Aorta (tissue), 5 donors: ENCODE measurements at places on chromosomes 16 and 17. TPM values are rescaled to one million over a fixed set of nuclear protein-coding genes. Genes with fewer than 3 reads are reported as not detected.
A peak's percentile ranks its signal among the peaks of the same experiment; 100 is the strongest.

DNA sequence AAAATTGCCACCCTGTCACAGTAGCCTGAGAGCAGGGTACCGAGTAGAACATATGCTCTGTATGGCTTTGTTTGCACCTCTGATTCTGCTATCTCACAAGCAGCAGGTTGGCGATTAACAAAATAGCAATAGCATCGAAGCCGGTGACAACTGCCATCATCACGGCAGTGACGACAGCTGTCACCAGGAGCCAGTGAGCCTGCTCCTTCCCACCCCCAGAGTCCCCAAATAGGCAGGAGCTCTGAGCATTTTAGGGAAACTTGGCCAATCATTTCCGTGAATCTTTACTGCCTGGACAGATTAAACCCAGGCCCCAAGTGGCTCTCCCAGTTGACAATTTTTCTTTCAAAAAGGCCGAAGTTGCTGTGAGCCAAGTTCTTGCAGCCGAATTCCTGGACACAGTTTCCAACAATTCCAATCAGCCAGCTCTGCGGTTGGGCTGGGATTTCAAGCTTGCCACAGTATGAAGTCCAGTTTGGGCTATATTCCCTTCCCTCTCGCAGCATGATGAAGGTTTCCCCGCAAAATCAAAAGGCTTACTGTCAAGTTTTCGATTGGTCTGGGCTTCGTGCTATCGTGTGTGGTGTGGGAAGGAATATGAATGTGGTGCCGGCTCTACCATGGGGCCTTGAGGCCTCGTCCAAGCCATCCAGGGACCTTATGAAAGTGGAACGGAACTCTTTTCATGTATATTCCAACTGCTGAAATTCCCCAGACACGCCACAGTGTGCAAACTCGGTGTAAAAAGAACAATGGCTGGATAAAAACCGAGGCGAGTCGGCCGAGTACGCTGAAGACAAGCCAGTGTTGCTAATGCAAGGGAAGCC lies 186.6 kb downstream of the C16orf78 start:
- DNase-seq = peak; percentile 68

DNA sequence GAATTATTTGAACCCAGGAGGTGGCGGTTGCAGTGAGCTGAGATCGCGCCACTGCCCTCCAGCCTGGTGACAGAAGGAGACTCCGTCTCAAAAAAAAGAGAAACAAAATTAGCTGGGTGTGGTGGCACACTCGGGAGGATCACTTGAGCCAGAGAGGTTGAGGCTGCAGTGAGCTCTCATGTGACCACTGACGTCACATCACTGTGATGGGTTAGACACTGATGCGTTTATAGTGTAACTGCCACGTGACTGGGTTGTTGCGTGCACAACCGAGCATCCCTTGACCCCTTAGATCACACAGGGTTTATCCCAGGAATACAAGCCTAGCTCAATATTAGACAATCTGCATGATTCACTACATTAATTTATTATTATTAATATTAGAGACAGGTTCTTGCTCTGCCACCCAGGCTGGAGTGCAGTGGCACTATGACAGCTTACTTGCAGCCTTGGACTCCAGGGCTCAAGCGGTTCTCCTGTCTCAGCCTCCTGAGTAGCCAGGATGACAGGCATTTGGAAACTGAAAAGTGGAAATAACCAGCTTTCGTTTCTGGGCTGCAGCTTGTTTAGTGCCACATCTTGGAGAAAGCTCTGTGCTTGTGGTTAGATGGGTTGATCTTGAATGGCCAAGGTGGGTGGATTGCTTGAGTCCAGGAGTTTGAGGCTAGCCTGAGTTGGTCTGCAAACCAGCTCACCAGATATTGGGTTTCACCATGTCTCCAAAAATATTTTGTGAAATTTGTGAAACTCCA lies 26.4 kb upstream of the ABR start:
- no peak for DNase-seq

NPIPA3 gene
- 5.4 TPM for total RNA-seq

TP53TG3D gene
- not detected for total RNA-seq

DNA sequence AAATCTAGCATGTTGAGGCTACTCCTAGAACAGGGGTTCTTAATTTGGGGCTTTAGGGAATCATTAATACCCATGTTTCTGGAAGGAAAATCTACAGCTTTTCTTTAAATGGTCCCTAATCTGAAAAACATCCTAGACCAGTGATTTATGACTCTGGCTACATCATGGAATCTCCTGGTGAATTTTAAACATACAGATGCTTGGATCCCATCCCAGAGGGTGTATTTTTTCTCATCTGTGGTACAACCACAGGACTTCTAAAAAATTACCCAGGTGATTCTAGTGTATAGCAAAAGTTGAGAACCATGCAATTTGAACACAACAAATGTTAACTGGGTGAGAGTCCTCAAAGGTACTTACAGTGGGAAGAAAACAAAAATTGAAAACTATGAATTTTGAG lies 41.5 kb downstream of the KANSL1 start:
- DNase-seq = no peak

GRCh38 chr16:68346892-68347480 lies 36.2 kb downstream of the PRMT7 start:
- DNase-seq = peak; percentile 58

DNA sequence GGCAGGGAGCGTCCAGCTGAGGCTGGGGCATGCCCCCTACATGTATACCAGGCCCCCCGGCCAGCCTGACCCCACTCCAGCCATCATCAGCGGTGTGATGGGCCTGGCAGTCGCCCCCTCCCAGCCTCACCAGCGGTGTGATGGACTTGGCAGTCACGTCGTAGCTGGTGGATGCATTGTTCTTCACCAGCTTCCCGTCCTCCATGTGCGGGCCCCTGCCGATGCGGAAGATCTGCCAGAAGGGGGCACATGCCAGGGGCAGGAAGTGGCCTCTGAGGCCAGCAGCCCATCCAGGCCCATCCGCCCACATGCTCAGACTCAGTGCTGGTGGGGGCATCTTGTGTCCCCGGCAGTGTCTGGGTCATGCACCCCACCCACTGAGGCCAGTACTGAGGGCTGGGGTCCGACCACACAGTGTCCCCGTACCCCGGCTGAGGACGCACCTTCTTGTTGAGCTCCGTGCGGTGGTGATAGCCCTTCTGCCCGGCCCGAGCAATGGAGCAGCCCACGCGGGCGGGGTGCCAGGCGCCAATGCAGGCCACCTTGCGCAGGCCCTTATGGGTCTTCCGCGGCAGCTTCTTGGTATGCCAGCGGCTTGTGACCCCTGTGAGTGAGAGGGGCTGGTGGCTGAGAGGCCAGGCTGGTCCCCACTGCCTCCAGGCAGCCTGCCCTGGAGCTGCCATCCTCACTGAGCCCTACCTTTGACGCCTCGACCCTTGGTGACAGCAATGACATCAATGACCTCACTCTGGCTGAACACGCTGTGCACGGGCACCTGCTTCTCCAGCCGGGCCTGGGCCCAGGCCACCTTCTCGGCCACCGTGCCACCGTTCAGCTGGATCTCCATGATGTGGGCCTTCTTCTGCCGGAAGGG lies 3.7 kb upstream of the MSRB1 start:
- DNase-seq = no peak

GRCh38 chr17:72950242-72950931 lies 142.1 kb downstream of the SLC39A11 start:
- DNase-seq = no peak

DNA sequence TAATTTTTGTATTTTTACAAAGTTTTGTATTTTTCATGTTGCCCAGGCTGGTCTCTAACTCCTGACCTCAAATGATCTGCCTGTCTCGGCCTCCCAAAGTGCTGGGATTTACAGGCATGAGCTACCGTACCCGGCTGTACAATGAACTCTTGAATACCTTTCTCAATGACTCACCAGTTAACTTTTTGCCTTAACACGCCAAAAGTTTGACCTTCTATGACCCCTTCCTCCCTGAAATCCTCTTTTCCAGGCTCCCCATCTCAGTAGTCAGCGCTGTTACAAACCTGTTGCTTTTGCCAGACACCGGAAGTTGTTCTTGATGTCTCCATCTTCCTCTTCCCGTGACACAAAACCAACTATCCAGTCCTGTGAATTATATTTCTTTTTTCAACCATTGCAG lies 158.1 kb upstream of the ASIC2 start:
- DNase-seq = no peak

GRCh38 chr16:745739-746138 lies 4.9 kb upstream of the CIAO3 start:
- no peak for DNase-seq

- no peak for DNase-seq
Observed at GRCh38 chr16:79013930-79014660, 586.4 kb downstream of the MAF start.

DNA sequence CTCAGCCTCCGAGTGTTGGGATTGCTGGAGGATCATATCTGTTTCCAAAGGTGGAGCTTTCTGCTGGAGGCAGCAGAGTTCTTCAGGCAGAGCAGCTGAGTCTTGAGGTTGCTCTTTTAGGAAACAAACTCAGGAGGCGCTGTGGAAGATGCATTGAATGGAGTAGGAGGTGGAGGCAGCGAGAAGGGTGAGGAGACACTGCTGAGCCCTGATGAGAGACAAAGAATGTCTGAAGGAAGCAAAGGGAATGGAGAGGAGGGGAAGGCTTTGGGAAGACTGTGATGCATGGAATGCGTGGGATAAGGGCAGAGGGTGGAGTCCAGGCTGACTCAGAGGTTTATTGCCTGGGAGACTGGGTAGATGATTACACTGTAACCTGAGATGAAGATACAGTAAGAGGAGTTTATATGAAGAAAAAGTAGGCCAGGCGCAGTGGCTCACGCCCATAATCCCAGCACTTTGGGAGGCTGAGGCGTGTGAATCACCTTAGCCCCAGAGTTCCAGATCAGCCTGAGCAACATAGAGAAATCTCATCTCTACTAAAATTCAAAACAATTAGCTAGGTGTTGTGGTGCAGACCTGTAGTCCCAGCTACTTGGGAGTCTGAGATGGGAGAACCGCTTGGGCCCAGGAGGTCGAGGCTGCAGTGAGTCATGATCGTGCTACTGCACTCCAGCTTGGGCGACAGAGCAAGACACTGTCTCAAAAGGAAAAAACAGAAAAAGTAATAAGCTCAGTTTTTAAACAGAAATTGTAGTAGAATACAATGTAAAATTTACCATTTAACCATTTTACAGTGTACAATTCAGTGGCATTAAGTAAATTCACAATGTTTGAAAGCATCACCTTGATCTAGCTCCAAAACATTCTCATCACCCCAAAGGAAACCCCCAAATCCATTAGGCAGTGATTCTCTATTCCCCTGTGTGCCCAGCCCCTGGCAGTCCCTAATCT lies 17.8 kb upstream of the TMEM219 start:
- peak; percentile 66 for DNase-seq

GRCh38 chr17:46057366-46057765 lies 58.3 kb downstream of the STH start:
- no peak for DNase-seq

- no peak for DNase-seq
Observed at GRCh38 chr17:48527547-48527932, 3.3 kb downstream of the HOXB1 start.

DNA sequence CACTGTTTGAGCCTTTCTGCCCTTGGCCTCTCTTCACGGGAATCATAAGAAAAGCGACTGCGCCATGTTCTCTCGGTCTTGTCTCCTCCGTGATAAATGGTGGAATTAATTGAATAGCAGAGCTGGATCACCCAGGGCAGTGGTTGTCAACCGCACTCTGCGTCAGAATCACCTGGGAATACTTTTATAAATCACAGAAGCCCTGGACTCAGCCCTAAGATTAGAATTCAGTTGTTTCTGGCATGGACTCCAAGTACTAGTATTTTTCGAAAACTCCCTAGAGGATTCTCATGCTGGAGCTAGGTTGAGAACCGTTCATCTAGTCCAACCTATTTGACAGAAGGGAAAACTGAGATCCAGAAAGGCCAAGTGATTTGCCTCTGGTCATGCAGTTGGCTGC lies 64.1 kb downstream of the SPACA3 start:
- DNase-seq = no peak

DNA sequence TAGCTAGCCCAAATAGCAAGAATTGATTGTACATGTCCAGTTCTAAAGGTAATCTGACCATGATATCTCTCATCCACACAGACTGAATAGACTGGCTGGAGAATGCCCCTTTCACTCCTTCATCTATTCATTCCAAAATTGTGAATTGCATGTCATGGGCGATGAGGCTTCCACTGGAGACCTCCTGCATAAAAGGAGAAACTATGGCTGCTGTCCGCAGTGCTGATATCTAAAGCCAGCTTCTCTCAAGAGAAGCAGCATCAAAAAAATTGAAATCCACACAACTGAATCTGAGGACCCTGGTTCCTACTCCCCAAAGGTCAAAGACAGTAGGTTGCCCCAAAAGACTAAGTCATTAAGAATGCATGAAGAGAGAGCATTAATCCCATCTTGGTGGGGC lies 7.9 kb upstream of the SCNN1G start:
- DNase-seq = no peak

- no peak for DNase-seq
Observed at GRCh38 chr16:67481561-67482232, 740 bp upstream of the ATP6V0D1 start.

DNA sequence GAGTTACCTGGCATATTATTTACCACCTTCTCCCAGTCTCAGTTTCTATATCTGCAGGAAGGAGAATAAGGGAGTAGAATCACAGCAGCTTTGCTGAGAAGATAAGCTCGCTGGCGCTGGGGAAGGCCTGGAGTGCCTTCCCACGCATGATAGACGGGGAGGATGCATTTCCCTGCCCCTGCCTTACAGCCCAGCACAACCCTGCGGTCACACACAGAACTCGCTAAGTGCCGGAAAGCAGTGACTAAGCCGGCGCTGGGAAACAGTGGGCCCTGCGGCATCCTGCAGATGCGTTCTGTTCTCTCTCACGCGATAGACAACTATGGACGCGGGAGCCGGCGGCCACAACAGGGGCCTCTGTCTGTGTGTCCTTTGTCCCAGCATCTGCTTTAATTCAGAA lies 4.8 kb downstream of the CA5A start:
- no peak for DNase-seq

- DNase-seq = no peak
Observed at GRCh38 chr16:49081554-49081953, 200.1 kb downstream of the CBLN1 start.
